RWPE2 (cell line): ENCODE measurements at places on chromosomes 12 and 14.

- DNase-seq, result no peak
Observed at GRCh38 chr12:11763760-11764520, 114.5 kb downstream of the ETV6 start.

GRCh38 chr12:89880690-89881350 is 172.2 kb upstream of the ATP2B1 start:
- DNase-seq, result no peak

GRCh38 chr12:40011775-40012129 is 94.1 kb downstream of the SLC2A13 start:
- DNase-seq, result no peak

DNA sequence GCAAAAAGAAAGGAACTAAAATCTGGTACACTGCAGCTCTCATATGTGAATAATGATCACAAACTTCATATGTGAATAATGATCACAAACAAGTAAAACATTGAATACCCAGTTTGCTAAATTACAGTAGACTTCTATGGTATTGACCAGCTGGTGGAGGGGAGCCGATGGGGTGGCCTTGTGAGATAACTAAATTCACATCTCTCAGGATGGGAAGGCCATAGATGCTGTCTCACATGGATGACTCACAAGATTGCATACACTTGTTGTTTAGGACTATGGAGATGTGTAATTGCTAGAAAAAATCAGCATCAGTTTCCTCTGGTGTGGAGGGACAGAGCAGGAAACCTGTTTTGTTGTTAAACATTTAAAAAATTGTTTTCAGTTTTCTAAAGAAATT is 49.2 kb downstream of the ACACB start:
- DNase-seq, result no peak

DNA sequence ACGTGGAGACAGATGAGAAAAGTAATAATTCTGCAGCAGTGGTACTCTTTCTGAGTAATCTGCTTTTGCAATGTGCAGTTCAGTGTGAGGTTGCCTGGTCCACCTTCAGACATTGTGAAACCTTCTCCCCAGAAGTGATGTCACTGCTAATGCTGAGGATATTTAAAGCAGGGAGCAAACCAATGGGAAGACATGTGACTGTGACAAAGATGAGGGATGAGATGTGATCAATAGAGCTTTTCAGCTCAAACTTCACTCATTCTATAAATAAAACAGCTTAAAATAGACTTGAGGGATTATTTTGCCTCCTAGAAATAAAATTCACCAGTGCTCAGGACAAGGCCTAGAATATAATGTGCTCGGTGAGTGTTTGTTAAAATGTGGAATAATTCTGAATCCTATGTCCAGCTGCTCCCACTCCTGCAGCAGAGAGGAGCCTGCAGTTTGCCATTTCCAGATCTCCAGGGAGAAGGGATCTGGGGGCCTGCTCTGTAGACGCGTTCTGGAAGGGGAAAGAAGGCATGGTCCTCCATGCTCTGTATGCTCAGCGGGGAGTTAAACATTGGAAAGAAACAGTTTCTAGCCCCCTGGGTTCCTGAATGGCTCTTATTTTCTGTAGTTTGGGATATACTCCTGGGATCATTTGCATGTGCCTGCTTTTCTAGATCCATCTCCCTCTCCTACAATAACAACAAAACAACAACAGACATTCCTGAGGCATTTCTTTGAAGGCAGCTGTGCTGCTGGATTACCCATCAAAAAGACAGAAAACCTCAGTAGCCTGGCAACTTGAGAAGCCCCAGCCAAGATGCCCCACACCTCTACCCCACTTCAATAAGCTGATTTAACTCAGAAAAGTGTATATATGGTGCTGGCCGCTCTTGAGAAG is 8.9 kb downstream of the SLC7A8 start:
- DNase-seq, result no peak

- no peak for DNase-seq
Observed at GRCh38 chr12:104360983-104361707, 57.6 kb downstream of the EID3 start.

GRCh38 chr12:82383930-82384552 is 25.7 kb downstream of the METTL25 start:
- DNase-seq, result no peak

- no peak for DNase-seq
Observed at GRCh38 chr12:87283111-87283510, 746.1 kb downstream of the C12orf50 start.

- DNase-seq, result no peak
Observed at GRCh38 chr14:91996948-91997371, 42.9 kb downstream of the TRIP11 start.

DNA sequence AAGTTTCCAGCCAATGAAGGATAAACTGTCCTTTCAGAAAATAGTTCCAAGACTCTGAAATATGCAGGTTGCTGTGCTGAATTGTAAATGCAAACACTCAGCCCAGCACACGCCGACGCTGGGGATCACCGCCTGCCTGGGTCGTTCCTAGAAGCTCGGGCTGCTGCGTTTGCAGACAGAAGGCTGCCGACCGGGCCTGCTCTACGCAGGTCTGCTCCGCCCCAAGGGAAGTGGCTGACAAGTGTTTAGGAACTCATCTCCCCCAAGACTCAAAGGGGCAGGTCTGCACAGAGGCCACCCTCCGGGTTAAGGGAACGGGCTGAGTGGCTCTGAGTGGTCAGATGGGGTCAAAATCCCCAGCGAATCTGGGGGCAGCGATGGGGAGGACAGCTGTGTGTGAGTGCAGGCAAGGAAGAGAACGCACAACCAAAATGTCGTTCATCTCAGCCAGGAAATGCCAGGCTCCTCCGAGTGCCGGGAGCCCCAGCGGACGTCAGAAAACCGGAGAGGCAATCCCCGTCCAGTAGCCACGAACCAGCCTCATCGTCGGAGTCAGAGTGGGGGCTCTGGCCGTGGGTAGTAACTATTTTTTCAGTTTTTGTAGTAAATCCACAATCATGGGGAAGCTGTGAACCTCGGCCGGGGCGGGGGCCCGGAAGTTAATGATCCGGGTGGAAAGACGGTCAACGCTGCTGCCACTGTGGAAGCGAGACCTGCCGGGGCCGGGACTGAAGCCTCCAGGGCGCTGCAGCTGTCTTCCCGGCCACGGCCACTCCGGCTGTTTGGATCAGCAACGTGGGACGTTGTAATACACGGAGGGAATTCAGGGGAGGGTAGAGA is 6.0 kb downstream of the GALNT9 start:
- DNase-seq, result no peak

- DNase-seq, result no peak
Observed at GRCh38 chr12:8493084-8493483, 20.2 kb upstream of the CLEC4D start.

DNA sequence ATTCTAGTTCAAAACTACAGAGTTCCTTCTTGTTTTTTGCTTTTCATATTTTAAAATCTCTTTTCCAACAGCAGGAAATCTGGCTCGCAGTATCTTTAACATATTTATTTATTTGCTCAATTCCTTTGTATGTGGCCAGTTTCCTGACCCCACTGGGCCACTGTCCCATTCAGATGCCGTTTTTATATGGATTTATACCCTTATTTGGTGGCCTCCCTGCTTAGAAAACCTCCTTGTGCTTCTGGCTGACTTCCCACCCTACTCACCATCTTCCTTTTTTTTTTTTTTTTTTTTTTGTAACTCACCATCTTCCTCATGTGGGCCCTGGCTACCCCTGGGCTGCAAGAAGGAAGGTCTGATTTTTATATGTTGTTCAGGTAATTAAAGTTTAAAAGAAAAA is 53.9 kb downstream of the TTLL5 start:
- no peak for DNase-seq

- no peak for DNase-seq
Observed at GRCh38 chr12:13164921-13165616, 31.5 kb upstream of the EMP1 start.

DNA sequence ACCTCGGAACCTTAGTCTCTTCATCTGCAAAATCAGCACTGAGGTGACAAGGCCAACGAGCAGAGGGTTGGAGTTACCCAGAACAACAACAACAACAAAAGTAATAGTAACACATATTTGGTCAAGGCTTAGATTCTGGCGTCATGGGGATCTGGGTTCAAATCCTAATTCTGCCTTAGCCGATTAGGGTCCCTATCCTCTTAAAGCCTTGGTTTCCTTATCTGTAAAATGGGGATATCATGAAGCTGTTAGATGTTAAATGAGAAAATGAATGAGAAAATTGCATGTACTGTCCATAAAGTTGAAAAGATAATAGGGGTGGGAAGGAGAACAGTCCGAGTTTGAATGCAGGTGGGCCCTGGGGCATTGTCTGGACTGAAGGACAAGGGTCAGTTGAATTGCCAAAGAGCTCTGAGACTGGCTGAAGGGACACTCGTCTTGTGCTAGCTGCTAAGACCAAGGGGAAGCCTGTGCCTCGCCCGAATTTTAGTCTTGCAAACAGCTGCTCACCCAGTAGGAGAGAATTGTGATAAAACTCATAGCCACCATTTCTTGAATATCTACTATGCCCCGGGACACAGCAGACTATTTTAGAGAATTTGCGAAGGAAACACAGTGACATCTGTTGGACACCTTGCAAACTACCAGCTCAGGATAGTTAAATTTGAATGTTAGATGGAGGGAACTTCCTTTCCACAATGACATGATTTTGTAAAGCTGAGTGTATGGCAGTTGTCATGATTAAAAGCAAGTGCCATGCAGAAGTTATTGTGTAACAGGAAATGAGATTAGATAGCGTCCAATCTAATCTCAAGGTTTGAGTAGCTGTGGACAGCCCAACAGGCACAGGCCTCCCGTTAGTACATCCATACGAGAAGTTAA is 6.8 kb upstream of the HNF1A start:
- no peak for DNase-seq

DNA sequence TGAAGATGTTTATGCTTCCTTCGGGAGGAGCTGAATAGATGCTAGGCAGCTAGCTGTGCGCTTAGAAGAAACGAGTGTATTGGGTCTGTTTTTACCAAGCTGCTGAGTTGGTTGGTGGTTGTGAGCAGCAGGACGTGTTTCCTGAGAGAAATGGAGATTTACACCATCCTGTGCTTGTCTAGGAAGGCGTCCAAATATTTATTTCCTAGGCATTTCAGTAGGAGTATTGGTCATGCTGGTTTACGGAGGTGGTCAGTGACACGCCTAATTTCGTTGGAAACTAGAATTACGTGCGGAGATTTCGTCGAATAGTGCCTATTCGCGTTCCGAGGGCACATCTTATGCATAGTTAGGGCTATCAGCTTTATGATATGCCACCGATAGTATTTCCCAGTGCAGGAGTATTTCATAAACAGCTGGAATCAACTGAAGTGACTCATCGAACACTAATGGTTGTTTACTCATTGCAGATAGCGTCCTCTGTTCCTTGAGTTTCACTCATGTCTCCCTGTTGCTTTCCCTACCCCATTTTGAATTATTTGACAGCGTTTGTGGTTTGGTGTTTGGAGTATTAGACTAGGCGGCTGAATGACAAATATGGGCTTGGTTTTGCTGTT is 780 bp downstream of the TBC1D15 start:
- DNase-seq, result no peak

DNA sequence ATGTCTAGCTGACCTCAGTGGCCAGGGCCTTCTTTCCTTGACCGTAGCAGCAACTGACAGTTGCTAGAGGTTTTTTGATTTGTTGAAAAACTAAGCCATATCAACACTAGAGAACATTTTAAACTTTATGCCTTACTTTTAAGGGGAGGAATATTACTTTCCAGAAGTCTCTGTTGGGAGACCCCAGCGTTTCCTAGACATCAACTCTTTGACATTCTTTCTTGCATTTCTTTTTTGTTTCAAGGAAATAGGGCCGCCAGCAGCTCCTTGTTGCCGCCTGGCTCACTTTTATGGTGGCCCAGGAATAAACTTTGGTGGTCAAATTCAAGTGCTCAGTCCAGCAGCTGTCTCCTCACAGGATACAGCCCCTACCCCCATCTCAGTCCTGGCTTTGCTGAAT is 2.5 kb upstream of the HOXC11 start:
- no peak for DNase-seq

DNA sequence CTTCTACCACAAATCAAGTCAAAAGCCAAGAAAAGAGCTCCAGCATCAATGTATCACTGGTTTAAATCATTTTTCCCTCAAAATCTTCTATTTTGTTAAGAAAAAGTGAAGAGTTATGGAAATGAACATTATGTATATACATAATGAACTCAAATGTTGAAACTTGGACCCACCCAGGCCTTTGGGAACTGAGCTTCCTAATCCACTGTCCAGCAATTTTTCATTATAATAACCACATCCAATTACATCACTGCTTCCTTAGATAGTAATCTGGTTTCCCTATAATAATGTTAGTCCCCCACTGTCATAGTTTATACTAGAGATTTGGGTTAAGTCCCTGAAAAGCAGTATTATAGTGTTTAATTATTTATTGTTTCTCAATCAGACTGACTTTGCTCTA is 170.9 kb downstream of the PIK3C2G start:
- no peak for DNase-seq

GRCh38 chr14:105409364-105409763 is 10.3 kb upstream of the MTA1 start:
- no peak for DNase-seq

DNA sequence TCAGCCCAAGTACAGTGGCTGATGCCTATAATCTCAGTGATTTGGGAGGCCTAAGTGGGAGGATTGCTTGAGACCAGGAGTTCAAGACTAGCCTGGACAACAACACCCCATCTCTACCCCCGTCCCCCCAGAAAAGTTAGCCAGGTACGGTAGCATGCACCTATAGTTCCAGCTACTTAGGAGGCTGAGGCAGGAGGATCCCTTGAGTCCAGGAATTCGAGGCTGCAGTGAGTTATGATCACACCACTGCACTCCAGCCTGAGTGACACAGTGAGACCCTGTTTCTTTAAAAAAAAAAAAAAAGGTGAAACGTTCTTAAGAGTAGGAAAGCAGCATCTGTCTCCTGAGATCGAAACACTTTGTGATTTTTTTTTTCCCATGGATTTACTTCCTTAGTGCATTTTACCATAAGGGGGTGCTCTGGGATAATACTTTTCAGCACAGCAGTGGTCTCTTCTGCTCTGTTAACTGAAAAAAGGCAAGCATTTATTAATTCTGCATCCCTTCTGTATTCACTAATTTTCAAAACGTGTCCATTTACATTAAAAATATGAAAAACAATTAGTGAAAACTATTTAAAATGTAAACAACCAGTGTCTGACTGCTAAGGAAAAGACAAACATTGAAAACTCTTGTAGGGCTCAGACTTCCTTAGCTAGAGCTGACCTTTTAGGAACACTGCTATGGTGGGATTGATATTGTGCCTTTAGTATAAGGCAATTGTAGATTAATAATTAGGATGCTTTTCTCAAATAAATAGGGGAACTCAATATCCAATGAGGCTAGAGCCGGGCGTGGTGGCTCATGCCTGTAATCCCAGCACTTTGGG is 31.2 kb upstream of the USP44 start:
- no peak for DNase-seq

GRCh38 chr12:65965358-65965757 is 141.1 kb downstream of the HMGA2 start:
- no peak for DNase-seq

DNA sequence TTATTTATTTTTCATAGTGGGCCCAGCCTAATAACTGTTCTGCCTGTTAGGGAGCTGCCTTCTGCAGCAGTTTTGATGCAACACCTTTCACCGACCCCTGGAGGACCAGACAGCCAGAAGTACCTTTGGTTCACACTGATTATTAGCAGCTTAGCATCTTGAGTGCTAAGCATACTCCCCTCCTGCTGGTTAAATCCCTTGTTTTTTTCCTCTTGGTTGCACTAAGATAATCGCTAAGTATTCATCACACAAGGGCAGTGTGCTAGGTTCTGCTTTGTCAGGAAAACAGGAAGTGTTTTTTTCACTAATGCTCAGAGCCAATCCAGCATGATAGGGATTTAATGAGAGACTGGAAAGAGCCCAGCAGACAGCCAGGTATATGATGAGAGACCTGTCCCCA is 437.0 kb downstream of the FUT8 start:
- DNase-seq, result no peak
